ENCODE measurements at places on chromosomes 5 and 9. TPM values are rescaled to one million over a fixed set of nuclear protein-coding genes. Genes with fewer than 3 reads are reported as not detected.

DNA sequence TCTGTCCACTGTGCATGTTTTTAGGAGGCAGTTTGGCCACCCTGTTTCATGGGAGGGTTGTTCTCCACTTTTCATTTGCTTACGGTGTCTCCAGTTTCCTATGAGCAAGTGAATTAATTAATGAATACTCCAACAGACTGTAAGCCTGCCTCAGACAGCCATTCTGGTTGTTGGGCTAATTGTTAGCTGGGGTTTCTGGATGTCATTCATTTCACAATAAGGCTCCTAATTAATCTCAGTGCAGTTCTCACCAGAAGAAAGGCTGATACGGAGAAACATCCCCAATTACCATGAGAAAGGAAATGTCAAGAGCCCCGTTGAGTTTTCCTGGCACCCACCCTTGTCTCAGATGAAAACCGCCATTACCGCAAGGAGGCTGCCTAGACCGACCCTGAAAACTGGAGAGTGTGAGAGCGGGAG lies 75.8 kb downstream of the MAP1B start:
- no peak overlapping the region for H3K27ac ChIP-seq
- H3K4me1 ChIP-seq: no peaks in the 10 kb centered on the region
- H3K36me3 ChIP-seq: no peaks in the 10 kb centered on the region
- H3K27me3 ChIP-seq: peaks cover 3% of the 10 kb centered on the region

- H3K4me1 ChIP-seq: no peaks in the 10 kb centered on the region
- H3K36me3 ChIP-seq: no peaks in the 10 kb centered on the region
- no peak overlapping the region for H3K27ac ChIP-seq
- peak; percentile 66 for DNase-seq
- no peak overlapping the region for H3K4me3 ChIP-seq
Measured at GRCh38 chr5:178790371-178790770, 59.9 kb upstream of the ZNF354A start.

DNA sequence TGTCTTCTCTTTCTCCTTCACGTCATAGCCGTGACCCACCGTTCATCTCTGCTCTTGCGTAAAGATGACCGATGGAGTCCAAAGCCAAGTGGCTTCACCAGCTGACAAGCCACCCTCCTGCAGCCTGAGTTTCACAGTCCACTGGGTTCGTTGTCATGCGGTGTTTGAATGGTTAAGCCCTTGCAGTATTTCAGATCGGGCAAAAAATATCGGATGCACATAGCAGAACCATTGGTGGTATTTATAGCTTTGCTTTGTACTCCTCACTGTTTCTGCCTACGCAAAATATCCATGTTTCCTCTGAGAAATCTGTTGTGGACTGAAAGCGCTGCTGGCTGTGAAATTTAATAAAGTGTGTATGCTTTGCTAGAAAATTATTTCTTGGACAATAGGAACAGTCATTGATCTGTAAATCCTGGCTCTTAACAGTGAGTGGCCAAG lies 34.5 kb upstream of the NCS1 start:
- H3K27me3 ChIP-seq: no peaks in the 10 kb centered on the region
- no peak for DNase-seq
- no peak overlapping the region for H3K27ac ChIP-seq
- peaks cover 17% of the 10 kb centered on the region for H3K4me1 ChIP-seq
- H3K36me3 ChIP-seq: peaks cover 29% of the 10 kb centered on the region

DNA sequence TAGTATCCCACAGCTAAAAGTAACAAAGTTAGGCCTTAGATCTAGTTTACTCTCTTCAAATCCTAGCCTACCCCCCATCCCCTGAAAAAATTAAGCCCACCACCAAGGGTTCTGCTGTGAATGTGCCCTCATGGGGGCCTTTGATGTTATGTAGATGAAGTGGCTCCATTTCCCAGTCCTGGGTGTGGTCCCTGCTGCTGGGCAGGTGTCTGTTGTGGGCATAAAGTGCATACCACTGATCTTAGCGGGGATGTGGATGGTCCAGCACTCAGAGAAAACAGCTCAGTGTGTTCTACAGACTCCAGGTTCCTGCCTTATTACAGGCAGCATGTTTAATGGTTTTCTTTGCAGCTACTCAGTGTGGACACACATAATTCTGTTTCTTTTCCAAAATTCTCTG lies 1.9 kb downstream of the PCBD2 start:
- H3K4me1 ChIP-seq: no peaks in the 10 kb centered on the region
- no peaks in the 10 kb centered on the region for H3K27me3 ChIP-seq

DNA sequence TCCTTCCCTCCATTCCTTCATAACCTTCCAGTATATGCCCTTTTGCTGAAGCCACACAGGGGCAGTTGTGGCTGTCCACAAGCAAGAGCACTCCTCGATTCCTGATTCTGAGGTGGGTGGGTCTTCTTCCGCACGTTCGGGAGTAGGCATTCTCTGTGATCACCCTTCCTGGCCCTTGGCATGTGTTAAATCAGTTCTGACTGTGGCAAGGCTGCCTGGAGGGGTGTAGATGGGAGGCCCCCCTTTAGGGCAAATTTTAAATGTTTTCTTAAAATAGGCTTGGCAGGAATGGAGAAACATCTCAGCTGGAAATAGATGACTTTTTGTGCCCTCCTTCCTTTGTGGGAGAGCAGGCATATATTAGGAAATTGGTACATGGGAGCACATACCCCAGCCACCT lies 3.1 kb downstream of the AGXT2 start:
- DNase-seq: no peak
- H3K27ac ChIP-seq: no peak overlapping the region
- no peaks in the 10 kb centered on the region for H3K36me3 ChIP-seq
- no peaks in the 10 kb centered on the region for H3K27me3 ChIP-seq
- H3K4me3 ChIP-seq: no peak overlapping the region
- H3K4me1 ChIP-seq: no peaks in the 10 kb centered on the region

DNA sequence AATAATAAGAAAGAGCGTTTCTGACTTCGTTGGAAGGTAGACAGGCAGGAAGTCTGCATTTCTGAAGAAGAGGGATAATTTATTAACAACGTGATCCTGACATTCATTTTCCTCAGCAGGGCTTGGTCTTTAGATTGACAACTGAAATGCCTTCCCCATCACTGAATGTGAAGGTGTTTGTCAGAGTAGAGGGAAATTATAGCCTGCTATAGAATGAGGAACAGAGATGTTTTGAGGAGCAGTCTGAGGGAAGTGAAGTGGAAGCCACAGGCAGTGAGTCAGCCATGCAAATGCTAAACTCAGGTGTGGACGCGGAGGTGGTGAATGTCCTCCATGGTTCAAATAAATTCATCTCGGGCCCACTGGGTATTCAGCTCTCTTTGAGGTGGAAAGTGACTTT lies 30.5 kb downstream of the C7 start:
- H3K4me1 ChIP-seq: no peaks in the 10 kb centered on the region
- H3K4me3 ChIP-seq: no peak overlapping the region
- peaks cover 5% of the 10 kb centered on the region for H3K36me3 ChIP-seq
- no peaks in the 10 kb centered on the region for H3K27me3 ChIP-seq
- H3K27ac ChIP-seq: no peak overlapping the region
- DNase-seq: no peak

GRCh38 chr9:68595868-68596267 lies 55.2 kb upstream of the TMEM252 start:
- H3K4me1 ChIP-seq: no peaks in the 10 kb centered on the region
- H3K36me3 ChIP-seq: no peaks in the 10 kb centered on the region
- H3K4me3 ChIP-seq: no peak overlapping the region
- DNase-seq: no peak

DNA sequence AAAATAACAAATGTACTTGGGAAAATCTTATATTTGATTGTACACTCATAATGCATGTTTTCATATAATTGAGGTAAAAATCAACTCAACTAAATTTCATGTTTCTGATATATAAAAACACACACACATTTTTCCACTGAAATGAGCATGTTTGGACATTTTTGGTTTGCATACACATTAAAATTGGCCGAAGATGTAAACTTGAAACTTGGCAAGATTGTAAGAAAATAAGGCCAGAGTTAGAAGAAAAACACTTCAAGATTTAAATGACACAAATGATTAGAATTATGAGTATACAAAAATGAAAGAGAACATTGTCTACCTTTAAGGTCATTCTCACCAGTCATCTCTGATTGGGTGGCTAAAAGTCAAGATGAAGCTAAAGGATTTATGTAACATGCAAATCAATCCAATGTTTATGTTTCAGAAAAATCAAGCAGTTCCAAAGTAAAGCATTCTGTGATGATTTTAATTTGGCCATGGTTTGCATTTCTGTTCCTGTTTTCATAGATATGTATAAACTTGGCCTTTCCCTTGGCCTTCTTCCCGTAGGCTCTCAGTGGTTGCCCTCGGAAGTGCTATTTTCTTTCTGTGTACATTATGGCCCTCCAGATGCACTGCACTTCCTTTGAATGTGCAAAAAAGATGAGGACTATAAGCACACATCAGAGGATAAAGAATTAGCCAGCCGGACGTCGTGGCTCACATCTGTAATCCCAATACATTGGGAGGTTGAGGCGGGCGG lies 1105.4 kb upstream of the DMAC1 start:
- no peak for DNase-seq
- H3K36me3 ChIP-seq: no peaks in the 10 kb centered on the region
- H3K4me1 ChIP-seq: no peaks in the 10 kb centered on the region
- H3K27ac ChIP-seq: no peak overlapping the region
- no peaks in the 10 kb centered on the region for H3K27me3 ChIP-seq

DNA sequence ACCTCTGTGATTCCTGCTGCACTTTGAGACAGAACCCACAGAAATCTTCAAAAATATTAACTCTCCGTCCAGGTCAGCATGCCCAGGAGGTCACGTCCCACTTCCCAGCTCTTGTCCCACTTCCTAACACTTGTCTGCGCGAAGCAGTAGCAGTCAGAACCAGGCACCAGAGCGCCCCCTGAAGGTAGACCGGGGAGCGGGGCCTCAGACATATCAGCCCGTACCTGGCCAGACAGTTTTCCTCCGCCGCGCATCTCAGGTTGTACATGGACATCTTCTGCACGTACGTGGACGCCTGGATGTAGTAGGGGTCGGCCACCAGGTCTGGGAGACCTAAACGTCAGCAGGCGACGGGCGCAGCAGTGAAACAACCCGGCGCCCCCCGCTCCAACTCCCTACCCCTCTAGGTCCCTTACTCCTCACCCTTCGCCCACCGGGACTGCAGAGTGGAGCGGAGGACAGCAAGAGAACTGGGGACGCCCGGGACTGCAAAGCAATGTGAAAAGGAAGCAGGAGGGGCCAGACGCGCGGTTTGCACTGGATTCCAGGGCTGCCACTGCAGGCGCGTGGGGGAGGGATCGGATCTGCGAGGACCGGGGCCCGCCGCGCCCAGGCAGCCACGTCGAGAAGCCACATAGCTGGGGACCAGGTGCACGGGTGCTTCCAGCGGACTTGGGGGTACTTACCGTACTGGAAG lies 1.2 kb downstream of the LOX start:
- H3K27me3 ChIP-seq: peaks cover 16% of the 10 kb centered on the region
- peak overlapping the region; percentile 65 for H3K4me3 ChIP-seq
- DNase-seq: peak; percentile 79
- H3K27ac ChIP-seq: peak overlapping the region; percentile 59
- peaks cover 13% of the 10 kb centered on the region for H3K36me3 ChIP-seq

DNA sequence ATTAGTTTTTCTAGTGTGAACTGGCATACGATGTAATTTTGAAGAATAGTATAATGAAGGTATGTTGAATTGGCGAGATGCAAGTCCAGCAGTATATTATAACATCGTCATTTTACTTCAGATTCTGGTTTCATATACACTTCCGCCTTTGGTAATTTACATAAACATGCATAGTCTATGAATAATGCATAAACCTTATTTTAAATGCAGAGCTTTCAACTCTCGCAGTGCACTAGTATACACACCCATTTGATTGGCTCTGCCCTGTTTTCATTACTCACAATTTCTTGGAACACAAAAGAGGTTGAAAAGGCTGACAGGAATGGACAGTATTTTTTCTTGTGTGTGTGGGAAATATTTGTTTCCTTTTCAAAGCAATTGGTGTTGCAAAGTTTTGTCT lies 128.9 kb upstream of the CCNH start:
- H3K36me3 ChIP-seq: no peaks in the 10 kb centered on the region
- H3K4me3 ChIP-seq: no peak overlapping the region

DNA sequence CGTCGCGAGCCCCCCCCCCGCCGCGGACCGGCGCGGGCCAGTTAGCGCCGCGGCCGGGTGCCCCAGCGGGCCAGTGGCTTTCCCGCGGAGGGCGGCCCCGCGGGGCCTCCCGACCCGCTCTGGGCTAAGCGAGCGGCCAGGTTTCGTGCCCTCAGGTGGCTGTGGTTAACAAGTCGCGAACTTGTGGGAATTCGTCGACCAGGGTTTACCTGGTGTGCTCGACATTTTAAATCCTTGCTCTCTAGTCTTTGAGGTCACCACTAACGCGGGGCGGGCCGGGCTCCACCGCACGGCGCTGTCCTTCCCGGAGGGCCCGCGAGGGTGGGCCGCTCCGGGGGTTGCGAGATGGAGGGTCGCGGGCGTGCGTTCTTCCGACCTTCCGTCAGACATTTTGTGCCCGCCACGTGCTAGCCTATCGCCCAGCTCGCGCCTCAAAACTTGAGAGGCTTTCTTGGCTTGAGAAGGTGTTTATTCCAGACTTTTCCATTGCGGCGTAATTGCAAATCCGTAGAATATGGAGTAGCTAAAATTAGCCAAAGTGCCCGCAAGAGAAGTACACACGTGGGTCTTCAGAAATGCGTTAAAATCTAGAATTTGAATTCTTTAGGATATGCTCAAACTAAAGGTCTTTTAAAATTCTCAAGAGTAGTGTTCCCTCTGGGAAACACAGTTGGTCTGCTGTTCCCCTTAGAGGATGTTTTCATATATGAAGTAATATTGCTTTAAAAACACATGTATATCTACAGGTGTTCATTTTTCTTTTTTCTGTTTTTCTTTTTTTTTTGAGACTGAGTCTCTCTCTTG lies 2.1 kb downstream of the ANP32B start:
- H3K27me3 ChIP-seq: no peaks in the 10 kb centered on the region
- H3K27ac ChIP-seq: peak overlapping the region; percentile 98
- H3K4me3 ChIP-seq: peak overlapping the region; percentile 76
- no peaks in the 10 kb centered on the region for H3K36me3 ChIP-seq

DNA sequence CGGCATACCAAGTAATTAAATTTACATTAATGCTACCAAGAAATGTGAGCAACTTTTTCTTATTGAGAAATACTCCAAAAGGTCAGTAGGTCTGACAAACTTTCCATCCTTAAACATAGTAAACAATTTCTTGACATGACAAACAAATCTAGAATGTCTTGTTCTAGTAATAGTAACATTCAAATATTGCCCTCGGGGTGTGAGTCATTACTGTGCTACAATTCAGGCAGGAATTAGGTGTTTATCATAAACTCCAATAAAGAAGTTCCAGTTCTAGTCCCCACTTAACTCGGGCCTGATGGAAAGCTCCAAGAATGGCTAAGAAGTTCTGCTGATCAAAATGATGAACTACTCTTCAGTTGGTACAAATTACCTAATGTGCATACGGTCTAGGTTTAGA lies 235.6 kb upstream of the TUSC1 start:
- no peak overlapping the region for H3K27ac ChIP-seq
- H3K4me3 ChIP-seq: no peak overlapping the region
- no peaks in the 10 kb centered on the region for H3K27me3 ChIP-seq
- H3K36me3 ChIP-seq: no peaks in the 10 kb centered on the region
- no peak for DNase-seq

GRCh38 chr5:173523388-173523787 lies 93.1 kb downstream of the BOD1 start:
- DNase-seq: no peak
- no peaks in the 10 kb centered on the region for H3K36me3 ChIP-seq
- no peaks in the 10 kb centered on the region for H3K27me3 ChIP-seq
- no peak overlapping the region for H3K27ac ChIP-seq
- no peaks in the 10 kb centered on the region for H3K4me1 ChIP-seq
- H3K4me3 ChIP-seq: no peak overlapping the region

TMEM232 gene
- 11.4 TPM for total RNA-seq

SLC35A4 gene
- 71.8 TPM for total RNA-seq

SCAMP1 gene
- 42.8 TPM for total RNA-seq

ARID3C gene
- not detected for total RNA-seq

All from lower lobe of right lung (tissue), 2 donors.